ENCODE measurements at places on chromosomes 13 and 19.

GRCh38 chr13:20331419-20331818, 99.3 kb upstream of the GJB6 start:
- DNase-seq = no peak

DNA sequence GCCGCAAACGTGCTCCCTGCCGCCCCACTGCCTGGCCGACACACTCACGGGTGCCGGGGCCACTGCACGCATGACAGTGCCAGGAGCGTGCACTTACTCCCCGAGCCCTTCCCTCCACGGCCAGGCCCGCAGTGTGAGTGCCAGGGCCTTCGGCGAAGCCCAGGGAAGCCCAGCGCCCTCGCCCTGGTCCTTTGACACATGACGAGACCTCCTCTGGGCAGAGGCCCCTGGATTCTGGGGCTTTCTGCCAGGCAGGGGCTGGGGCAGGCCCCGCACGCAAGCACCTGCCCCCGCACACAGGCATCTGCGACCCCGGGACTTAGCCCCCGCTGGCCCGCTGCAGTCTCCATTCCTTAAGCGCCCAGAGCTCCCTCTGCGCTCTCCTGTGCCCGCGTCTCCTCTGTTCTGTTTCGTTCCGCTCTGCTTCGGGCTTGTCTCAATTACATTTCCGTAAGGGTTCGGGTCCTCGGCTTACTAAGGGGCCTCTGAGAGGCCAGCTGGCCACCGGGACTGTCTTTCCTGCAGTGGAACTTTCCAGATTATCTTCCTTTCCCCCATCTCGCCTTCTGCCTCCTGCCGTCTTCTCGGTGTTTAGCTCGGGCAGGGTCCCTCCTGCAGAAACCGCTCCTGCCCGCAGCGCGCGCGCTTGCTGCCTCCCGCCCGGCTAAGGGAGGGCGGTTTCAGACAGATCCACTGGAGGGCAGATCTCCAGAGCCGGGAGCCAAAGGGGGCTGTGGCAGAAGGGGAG, 98.8 kb downstream of the ING1 start:
- no peak for DNase-seq

DNA sequence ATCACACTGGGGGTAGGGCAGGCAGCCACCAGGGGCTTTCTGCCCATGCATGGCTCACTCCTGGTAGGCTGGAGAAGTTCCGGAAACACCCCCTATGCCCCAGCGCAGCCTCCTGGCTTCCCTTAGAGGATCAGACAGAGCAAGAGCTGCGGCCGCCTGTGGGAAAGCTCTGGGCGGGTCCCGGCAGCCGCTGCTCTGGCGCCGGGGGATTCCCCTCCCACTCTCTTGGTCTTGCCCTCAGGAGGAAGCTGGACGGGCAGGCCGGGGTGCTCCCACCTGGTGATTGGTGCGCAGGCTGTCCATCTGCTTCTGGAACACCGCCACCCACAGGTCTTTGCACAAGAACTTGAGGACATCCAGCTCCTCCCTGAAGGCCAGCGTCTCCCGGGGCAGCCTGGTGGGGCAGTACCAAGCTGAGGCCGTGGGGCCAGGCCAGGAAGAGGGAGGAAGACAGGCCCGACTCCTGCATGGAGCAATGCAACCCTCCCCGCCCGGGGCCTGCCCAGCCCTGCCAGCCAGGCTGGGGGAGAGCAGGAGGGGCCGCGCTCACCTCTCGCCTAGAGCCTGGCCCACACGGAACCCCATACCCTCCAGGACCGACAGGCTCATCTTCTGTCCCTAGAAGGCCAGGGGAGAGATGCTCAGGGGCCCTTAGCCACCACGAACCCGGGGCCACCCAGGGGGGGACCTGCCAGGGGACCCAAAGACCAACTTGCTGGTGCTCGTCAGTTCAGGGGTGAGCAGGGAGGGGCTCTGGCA, 4.0 kb upstream of the NKPD1 start:
- DNase-seq = peak; percentile 95

DNA sequence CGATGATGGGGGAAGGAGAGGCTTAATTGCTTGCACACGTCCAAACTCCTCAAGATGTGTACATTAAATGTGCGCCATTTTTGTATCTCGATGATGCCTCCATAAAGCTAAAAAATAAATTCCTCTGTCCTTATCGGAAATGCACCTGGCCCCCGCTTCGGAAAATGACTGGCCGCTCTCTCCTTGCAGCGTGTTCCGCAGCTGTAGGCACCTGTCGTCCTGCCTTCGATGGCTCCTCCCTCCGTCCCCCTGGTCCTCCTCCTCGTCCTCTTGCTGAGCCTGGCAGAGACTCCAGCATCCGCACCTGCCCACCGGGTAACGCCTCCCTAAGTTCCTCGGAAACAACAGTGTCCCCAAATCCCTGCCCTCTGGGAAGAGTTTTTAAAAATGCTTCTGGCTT, 1.1 kb downstream of the GALP start:
- DNase-seq = no peak

DNA sequence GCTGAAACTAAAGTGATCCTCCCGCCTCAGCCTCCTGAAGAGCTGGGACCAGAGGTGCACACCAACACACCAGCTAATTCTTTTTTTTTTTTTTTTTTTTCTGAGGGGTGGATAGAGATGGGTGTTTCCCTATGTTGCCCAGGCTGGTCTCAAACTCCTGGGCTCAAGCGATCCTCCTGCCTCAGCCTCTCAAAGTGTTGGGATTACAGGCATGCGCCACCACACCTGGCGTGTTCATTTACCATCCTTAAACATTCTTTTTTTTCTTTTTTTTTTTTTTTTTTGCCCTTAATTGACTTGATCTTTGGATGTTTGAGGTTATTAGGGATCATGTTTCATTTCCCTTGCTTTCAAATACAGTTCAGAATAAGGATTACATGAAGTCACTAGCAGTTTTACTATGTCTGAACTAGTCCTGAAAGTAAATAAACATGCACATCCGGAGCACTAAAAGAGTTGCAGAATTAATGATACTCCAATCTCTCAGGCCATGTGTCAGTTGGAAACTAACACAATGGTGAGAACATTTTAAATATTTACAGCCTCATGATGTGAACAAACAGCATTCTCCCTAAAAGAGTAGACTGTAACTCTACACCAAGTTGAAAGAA, 10.2 kb downstream of the UTP14C start:
- DNase-seq = no peak

GRCh38 chr19:934865-935479, 9.1 kb downstream of the ARID3A start:
- peak; percentile 90 for DNase-seq

DNA sequence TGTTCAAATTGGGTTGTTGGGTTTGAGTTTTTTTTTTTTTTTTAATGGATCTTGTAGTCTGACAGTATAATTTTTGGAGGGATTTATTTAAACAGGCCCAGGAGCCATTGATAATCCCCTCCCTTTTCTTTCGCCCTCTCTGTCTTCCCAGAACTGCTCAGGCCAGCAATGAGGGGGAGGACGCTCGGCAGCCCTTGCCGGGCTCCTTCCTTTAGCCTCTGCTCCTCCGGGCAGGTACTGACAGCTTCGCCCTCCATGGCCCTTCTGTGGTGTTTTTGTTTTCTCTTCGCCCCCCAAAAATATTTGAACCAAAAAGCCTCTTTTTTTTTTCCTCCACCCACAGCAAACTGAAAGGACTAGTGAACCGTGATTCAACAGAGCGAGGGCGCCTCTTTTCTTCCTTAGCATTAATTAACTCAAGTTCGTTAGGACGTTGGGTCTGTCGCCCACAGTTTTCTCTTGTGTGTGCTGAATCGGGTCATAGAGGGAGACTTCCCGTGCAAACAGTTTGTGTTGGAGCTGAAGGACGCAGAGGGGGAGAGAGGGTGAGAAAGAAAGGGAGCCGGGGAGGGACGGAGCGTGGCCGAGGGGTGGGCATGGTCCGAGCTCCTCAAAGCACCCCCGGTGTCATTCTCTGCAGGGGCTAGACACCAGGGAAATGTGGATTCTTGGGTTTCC, 21.5 kb downstream of the NFIX start:
- DNase-seq = no peak

GRCh38 chr19:7909471-7910067, 5.1 kb upstream of the TGFBR3L start:
- no peak for DNase-seq

DNA sequence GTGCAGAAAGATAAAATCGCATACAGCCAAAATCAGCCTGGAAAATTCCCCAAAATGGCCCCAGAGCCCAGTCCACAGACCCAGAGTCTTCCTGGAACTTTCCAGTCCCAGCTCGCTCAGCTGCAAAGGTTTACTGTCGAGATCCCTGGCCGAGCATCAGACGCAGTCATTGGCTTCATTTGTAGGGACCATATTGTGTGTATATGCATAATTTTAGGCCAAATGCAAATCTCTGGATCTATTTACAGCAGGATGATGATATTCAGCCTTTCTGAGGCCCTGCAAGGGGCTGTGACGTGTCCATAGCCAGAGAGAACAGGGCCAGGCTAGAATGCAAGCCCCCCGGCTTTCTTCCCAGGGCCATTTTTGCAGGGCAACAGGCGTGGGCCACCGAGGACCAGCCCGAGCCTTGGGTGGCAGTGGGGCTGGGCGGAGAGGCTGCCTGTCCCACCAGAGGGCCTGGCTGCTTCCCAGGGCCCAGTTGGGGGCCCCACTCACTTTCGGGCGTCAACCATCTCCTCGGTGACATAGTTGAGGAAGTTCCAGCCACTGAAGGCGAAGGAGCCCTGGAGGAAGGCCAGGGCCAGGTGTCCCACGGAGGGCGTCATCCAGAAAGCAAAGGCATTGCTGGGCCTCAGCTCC, 13.7 kb downstream of the SLC7A10 start:
- DNase-seq = no peak

GRCh38 chr19:48501494-48502349, 9.9 kb downstream of the LMTK3 start:
- peak; percentile 97 for DNase-seq

- peak; percentile 93 for DNase-seq
Observed at GRCh38 chr13:114151565-114152284, 19.3 kb upstream of the RASA3 start.

DNA sequence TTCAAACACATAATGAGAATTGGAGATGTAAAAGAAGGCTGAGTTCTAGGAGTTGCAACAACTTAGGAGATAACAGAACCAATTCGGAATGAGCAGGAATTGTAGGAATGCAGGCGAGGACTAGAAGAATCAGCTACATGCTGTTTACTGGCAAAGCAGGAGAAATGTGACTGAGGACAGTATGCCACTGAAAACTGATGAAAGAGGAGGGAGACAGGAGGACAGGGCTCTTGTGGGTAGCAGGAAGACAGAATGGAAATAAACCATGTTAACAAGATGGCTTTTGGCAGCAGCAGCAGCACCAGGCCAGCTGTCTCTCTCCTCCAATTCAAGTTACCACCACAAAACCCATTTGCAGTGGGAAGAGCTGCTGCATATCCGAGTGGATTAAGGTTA, 91.0 kb upstream of the SLC15A1 start:
- DNase-seq = no peak

DNA sequence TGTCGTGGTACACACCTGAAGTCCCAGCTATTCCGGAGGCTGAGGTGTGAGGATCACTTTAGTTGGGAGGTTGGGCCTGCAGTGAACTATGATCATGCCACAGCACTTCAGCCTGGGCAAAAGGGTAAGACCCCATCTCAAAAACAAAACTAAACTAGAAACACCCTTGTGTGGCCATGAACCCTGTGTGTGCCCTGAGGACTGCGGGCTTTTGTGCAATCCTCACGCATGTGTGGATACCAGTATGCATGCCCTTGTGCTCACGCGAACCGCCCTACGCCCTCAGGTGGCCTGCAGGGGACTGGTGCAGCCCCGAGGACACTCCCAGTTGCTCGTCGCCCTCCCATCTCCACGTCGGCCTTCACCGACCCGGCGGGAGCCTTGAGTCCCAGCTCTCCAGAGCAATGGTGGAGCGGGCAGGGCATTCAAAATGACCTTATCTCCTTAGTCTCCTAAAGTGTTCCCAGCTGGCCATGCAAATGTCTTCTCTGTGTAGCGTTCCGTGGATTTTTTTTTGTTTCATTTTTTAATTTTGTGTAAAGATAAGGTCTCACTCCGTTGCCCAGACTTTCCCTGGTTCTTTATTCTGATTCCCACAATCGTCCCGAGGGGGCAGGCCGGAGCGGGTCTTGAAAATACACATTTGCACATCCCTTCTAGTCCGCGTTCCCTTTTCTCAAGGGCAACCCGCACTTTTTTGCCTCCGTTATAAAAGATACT, 868 bp upstream of the EGLN2 start:
- DNase-seq = peak; percentile 28

GRCh38 chr13:72565893-72566292, 161.5 kb downstream of the MZT1 start:
- peak; percentile 43 for DNase-seq

DNA sequence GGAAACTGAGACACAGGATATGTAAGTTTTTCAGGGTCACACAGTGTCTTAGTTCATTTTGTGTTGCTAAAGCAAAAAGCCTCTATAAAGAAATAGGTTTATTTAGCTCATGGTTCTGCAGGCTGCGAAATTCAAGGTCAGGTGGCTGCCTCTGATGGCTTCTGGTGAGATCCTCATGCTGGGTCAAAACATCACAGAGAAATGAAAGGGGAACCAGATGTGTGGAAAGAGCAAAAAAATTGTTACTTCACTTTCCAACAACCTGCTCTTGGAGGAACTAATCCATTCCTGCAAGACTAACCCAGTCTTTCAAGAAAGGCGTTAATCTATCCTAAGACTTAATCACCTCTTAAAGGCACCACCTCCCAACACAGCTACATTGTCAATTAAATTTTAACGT, 64.2 kb upstream of the UBL3 start:
- no peak for DNase-seq

- DNase-seq = peak; percentile 46
Observed at GRCh38 chr13:60584976-60585375, 188.0 kb downstream of the TDRD3 start.

DNA sequence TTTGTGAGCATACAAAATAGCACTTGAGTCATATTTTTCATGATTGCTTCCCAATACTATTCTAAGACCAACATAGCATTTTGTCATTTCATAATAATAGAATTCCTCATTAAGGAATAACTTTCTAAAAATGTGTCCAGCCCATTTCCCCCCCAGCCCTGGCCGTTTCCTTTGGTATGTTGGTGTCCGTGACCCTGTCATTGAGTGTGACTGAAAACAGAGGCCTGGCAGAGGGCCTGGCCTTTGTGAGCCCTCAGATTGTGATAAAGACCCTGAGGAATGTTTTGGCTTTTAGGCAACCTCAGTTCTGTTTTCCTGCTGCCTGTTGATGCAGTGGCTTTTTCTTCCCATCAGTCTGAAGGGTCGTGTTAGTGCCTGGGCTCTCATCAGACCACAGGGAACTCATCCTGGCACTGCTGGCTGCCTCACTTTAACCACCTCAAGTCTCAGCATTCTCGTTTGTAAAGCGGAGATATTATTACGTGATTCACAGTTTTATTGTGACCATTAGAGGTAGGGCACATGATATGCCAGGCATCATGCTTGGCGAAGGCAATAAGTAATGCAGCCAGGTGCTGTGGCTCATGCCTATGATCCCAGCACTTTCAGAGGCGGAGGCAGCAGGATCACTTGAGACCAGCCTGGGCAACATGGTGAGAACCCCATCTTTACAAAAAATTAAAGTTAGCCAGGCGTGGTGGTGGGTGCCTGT, 13.8 kb downstream of the SPINT2 start:
- DNase-seq = no peak

DNA sequence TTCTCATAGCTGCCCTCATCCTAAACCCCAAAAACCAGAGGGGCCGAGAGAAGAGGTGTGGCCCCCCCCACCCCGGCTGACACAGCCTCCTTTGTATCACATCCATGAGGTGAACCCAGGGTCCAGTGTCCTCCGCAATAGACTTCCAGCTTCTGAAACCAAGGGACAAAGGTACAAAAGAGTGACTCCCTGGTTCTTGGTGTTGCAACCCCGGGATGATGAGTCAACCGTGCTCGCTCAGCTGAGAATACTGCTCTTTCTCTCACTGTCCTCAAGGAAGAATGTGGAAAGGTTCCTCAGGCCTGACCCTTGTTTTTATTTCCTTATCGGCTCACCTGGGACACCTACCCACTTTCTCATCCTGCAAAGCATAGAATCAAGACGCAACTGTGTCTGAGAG, 5.5 kb downstream of the SLC15A1 start:
- peak; percentile 67 for DNase-seq

- no peak for DNase-seq
Observed at GRCh38 chr13:45907503-45907902, 56.0 kb upstream of the SIAH3 start.

Data from MCF 10A (cell line).